ENCODE measurements at places on chromosomes 3 and 15. TPM values are rescaled to one million over a fixed set of nuclear protein-coding genes. Genes with fewer than 3 reads are reported as not detected.

GOLGA6L7 gene
- total RNA-seq: not detected

SYNPR gene
- total RNA-seq: not detected

ECT2 gene
- total RNA-seq: 33.6 TPM

CCDC50 gene
- total RNA-seq: 16.4 TPM

REC114 gene
- not detected for total RNA-seq

BRK1 gene
- total RNA-seq: 101 TPM

TNFSF10 gene
- total RNA-seq: 36.1 TPM

CCDC191 gene
- 1.2 TPM for total RNA-seq

MELTF gene
- 3.1 TPM for total RNA-seq

DOCK3 gene
- total RNA-seq: 2.1 TPM

SAXO2 gene
- total RNA-seq: 1.9 TPM

LIPH gene
- total RNA-seq: not detected

STIMATE gene
- total RNA-seq: 39.8 TPM

MINAR1 gene
- total RNA-seq: 0.31 TPM

BFSP2 gene
- not detected for total RNA-seq

CCR2 gene
- 0.42 TPM for total RNA-seq

CCR8 gene
- total RNA-seq: 2.5 TPM

GOLGA6D gene
- not detected for total RNA-seq

ARGFX gene
- not detected for total RNA-seq

HIGD2B gene
- 0.32 TPM for total RNA-seq

CKMT1B gene
- 0.27 TPM for total RNA-seq

SLC6A11 gene
- not detected for total RNA-seq

CDHR4 gene
- not detected for total RNA-seq

CHST14 gene
- total RNA-seq: 11.7 TPM

FSTL1 gene
- 0.23 TPM for total RNA-seq

CEP70 gene
- 5.7 TPM for total RNA-seq

C3orf18 gene
- total RNA-seq: 11.3 TPM

METTL6 gene
- total RNA-seq: 23.3 TPM

COX5A gene
- 350 TPM for total RNA-seq

NR2F2 gene
- not detected for total RNA-seq

CCR5 gene
- 3.1 TPM for total RNA-seq

DLL4 gene
- not detected for total RNA-seq

CPNE9 gene
- total RNA-seq: 0.40 TPM

HYAL3 gene
- total RNA-seq: 8.5 TPM

NANOGP8 gene
- not detected for total RNA-seq

Measured in activated CD8-positive, alpha-beta memory T cell treated with anti-CD3 and anti-CD28 coated beads for 36 hours (primary cell).